PC-3 (cell line): ENCODE measurements at places on chromosomes 2 and 18.
A peak's percentile ranks its signal among the peaks of the same experiment; 100 is the strongest.

DNA sequence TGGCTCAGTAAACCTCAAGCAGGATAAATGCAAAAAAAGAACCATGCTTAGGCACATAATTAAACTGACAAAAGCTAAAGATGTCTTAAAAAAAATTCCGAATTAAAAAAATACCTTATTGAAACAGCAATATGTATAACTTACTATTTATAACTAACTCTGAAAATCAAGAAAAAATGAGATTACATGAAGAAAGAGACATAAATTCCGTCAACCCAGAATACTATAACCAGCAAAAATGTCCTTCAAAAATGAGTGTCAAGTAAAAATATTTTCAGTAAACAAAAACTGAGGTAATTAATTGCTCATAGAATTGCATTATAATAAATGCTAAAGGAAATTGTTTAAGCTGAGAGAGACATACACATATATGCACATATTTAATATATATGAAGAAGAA, 474.5 kb upstream of the SYT4 start:
- no peak for DNase-seq

- peak; percentile 79 for DNase-seq
Observed at GRCh38 chr2:43484323-43484930, 111.4 kb downstream of the THADA start.

- DNase-seq = no peak
Observed at GRCh38 chr18:45844938-45845337, 19.5 kb downstream of the SIGLEC15 start.

- DNase-seq = peak; percentile 53
Observed at GRCh38 chr2:10413503-10413902, 34.6 kb downstream of the ODC1 start.

- DNase-seq = no peak
Observed at GRCh38 chr2:221524158-221524557, 47.9 kb downstream of the EPHA4 start.

- no peak for DNase-seq
Observed at GRCh38 chr18:79748321-79749180, 49.2 kb upstream of the KCNG2 start.

GRCh38 chr2:12417786-12418185, 298.9 kb upstream of the TRIB2 start:
- no peak for DNase-seq

DNA sequence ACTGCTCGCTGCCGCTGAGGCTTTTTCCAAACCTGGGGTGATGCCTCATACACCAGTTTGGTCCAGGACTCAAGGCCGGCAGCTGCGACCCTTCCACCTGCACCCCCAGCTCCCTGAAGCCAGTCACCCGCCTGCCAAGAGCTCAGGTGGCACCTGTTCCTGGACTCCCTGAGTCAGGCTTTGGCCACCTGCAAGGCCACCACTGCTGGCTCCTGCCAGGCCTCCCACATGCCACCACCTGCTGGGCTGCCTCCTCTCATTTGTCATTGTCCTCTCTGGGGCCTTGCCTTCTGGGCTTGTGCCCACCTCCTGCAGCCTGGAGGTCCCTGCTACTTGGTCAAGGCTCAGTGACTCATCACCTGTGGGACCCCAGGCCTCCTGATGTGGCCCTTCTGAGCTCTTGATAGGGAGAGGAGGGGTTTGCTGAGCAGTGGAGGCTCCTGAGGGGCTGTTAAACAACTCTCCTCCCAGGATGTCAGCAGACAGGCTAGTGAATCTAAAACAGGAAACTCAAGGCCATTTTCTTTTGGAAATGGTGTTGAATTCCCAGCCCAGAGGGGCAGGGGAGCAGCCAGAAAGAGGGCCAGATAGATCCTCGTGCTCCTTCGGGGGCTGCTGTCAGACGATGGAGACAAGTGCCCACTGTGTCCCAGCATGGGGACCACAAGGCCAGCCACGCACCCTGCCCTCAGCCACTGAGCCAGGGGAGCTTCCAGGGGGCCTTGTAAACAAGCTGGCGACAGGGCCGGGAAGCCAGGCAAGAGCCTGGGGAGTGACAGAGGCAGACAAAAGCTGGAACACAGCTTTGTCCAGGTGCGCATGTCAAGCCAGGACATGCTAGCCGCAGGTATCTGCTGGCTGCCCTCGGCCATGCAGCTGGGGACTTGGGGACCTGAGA, 416.8 kb downstream of the LRATD1 start:
- DNase-seq = no peak

- peak; percentile 88 for DNase-seq
Observed at GRCh38 chr2:120625865-120626560, 109.7 kb upstream of the GLI2 start.

GRCh38 chr2:26033270-26033817, 540 bp upstream of the RAB10 start:
- peak; percentile 87 for DNase-seq

GRCh38 chr2:164813535-164813934, 28.1 kb downstream of the COBLL1 start:
- no peak for DNase-seq

- peak; percentile 75 for DNase-seq
Observed at GRCh38 chr2:105768961-105769452, 24.3 kb downstream of the NCK2 start.

- DNase-seq = no peak
Observed at GRCh38 chr2:144333143-144333555, 186.8 kb downstream of the ZEB2 start.
